ENCODE measurements at places on chromosomes 2 and 18. TPM values are rescaled to one million over a fixed set of nuclear protein-coding genes. Genes with fewer than 3 reads are reported as not detected.

FAM136A gene
- 13.2 TPM for total RNA-seq

GAL3ST2 gene
- not detected for total RNA-seq

HAT1 gene
- total RNA-seq: 32.9 TPM

HOXD4 gene
- total RNA-seq: 6.8 TPM

MYO5B gene
- total RNA-seq: 9.9 TPM

GRCh38 chr2:186617148-186617547, 27.3 kb downstream of the ITGAV start:
- DNase-seq: no peak

DNA sequence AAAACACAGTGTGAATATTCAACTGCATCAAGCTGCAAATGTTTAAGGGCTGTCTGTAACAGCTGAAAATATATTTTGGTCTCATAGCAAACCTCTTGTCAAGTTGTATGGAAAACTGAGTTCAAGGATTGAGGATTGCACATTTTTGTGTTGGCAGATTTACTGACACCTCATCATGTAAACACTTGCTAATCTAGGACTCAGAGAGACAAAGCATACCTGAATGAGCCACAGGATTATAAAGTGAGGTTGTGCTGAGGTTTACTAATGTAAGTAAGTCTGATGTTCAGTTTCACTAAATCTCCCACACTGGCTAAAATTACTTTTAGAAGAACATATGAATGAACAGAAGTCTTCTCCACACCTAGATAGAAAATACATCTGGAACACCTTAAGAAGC, 1993.1 kb upstream of the CELF4 start:
- no peak for DNase-seq

DNA sequence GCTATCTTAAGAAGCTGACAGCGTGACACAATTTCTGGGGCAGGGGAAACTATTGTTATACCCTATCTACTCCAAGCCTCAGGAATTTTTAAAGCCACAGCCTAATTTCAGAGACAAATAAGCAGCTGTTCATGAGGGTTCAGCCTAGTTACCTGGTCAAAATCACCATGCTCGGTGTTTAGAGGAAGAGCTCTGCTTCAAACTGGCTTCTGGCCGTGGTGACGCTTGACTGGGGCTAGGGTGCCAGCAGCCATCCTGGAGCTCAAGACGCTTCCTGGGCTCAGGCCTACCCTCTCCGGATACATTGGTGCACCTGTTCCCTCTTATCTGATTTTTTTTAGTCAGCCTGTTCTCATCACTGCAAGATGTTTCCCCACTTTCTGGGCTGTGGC, 41.7 kb downstream of the FRZB start:
- no peak for DNase-seq

- no peak for DNase-seq
These were observed 149.0 kb upstream of the CYP1B1 start for GRCh38 chr2:38224821-38225437.

- peak; percentile 48 for DNase-seq
These were observed 144.7 kb downstream of the NDUFA10 start for GRCh38 chr2:239880396-239880795.

GRCh38 chr2:189191766-189192165, 12.2 kb upstream of the COL5A2 start:
- no peak for DNase-seq

DNA sequence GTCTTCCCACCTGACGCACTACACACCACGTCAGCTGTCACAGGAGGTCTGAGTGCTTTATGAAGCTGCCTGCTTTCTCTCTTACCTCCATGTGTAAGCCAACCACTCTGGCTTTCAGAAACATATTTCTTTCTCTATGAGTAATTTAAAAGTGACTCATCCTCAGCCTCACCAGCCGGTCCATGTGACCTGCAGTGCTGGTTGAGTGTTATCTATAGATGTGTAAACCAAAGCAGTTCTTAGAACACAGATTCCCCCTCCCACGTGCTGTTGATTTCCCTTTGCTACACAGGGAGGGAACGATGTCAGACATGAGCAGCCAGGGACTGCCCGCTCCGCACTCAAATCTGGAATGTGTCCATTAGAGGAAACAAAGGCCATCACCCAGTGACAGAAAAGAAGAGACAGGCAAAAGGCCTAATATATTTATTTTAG, 157.8 kb downstream of the BCL2 start:
- DNase-seq: no peak

DNA sequence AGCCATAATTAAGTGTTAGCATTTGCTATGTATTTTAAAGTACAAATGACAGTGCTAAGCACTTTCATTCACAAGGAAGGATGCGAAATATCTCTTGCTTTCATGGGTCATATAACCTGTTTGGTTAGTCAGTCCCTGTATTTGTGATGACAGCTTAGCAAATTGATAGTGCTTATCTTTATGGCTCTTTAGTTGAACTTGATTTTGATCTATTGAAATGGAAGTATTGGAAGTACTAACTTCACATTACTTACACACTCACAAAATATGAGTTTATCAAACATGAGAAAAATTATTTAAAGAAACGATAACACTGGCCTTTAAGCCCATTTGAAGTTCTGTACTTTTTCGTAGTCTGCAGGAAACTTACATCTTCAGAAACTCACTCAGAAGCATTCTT, 97.4 kb upstream of the NEUROD1 start:
- DNase-seq: no peak

GRCh38 chr2:164928101-164928673, 27.1 kb downstream of the SLC38A11 start:
- DNase-seq: no peak

GRCh38 chr2:43714164-43714563, 37.9 kb upstream of the C1GALT1C1L start:
- DNase-seq: no peak

DNA sequence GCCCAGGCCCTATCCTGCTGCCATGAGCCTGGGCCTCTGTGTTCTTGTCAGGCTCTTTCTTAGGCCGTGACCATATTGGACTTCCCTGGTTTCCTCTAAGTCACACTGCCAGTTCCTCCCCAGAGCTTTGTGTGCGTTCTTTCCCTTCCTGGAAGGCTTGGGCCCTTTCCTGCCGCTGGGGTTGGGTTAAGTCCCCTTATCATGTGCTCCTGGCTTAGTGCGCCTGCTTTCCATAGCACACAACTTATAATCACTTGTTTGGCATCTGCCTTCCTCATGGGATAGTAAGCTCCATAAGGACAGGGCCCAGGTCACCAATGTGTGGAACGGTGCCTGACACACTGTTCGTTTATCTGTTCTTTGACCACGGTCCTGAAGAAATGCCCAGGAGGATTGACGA, 31.3 kb downstream of the NIFK start:
- DNase-seq: no peak

- no peak for DNase-seq
These were observed 1.7 kb downstream of the SCN1A start for GRCh38 chr2:166126007-166126639.

Measured in sciatic nerve (tissue), 2 donors.